ENCODE measurements at places on chromosomes 7 and 10. TPM values are rescaled to one million over a fixed set of nuclear protein-coding genes. Genes with fewer than 3 reads are reported as not detected.

GRCh38 chr7:39979406-39980073 is 29.5 kb downstream of the CDK13 start:
- H3K4me3 ChIP-seq = no peak overlapping the region
- H3K4me1 ChIP-seq = peaks cover 12% of the 10 kb centered on the region
- H3K36me3 ChIP-seq = no peaks in the 10 kb centered on the region
- no peak for DNase-seq
- H3K27ac ChIP-seq = no peak overlapping the region

LRRC17 gene
- not detected for total RNA-seq

- peak overlapping the region; percentile 91 for H3K4me3 ChIP-seq
- H3K27me3 ChIP-seq = no peaks in the 10 kb centered on the region
- no peak for DNase-seq
- H3K27ac ChIP-seq = peak overlapping the region; percentile 68
- no peaks in the 10 kb centered on the region for H3K36me3 ChIP-seq
Observed at GRCh38 chr7:66205741-66206090, 582 bp downstream of the TPST1 start.

DKK1 gene
- total RNA-seq = 9.4 TPM

CNTNAP2 gene
- total RNA-seq = 0.06 TPM

- peaks cover 2% of the 10 kb centered on the region for H3K4me1 ChIP-seq
- no peaks in the 10 kb centered on the region for H3K27me3 ChIP-seq
- DNase-seq = no peak
- no peak overlapping the region for H3K27ac ChIP-seq
Observed at GRCh38 chr10:6562221-6562620, 17.9 kb downstream of the PRKCQ start.

SLC18A3 gene
- not detected for total RNA-seq

CPA1 gene
- total RNA-seq = 21.8 TPM

TMEM273 gene
- 52.3 TPM for total RNA-seq

IGF2BP3 gene
- not detected for total RNA-seq

- no peaks in the 10 kb centered on the region for H3K27me3 ChIP-seq
- DNase-seq = no peak
Observed at GRCh38 chr10:91987397-91988037, 63.9 kb downstream of the BTAF1 start.

GRCh38 chr10:126459878-126460481 is 71.7 kb upstream of the ADAM12 start:
- H3K27me3 ChIP-seq = no peaks in the 10 kb centered on the region
- H3K4me1 ChIP-seq = no peaks in the 10 kb centered on the region
- no peak overlapping the region for H3K4me3 ChIP-seq
- no peak overlapping the region for H3K27ac ChIP-seq
- H3K36me3 ChIP-seq = no peaks in the 10 kb centered on the region

GRCh38 chr7:22913158-22913557 is 90.5 kb upstream of the TOMM7 start:
- no peak overlapping the region for H3K4me3 ChIP-seq
- no peaks in the 10 kb centered on the region for H3K36me3 ChIP-seq
- DNase-seq = no peak
- no peaks in the 10 kb centered on the region for H3K27me3 ChIP-seq

GRCh38 chr10:102083541-102083940 is 18.4 kb downstream of the HPS6 start:
- no peaks in the 10 kb centered on the region for H3K36me3 ChIP-seq
- H3K27me3 ChIP-seq = no peaks in the 10 kb centered on the region
- H3K4me3 ChIP-seq = no peak overlapping the region
- no peak for DNase-seq
- H3K4me1 ChIP-seq = no peaks in the 10 kb centered on the region

DNA sequence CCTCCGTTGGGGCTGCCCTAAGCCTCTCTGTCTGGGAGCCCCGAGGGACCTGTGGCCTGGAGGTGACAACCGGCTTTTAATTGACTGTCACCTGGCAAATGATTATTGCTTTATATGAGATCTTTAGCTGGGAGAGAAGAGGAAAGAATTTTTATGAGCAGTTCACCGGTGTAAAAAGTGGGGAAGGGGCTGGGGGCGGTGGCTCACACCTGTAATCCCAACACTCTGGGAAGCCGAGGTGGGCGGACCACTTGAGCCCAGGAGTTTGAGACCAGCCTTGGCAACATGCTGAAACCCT is 2.6 kb upstream of the COX19 start:
- DNase-seq = no peak
- H3K4me1 ChIP-seq = peaks cover 21% of the 10 kb centered on the region
- H3K36me3 ChIP-seq = no peaks in the 10 kb centered on the region
- H3K27ac ChIP-seq = no peak overlapping the region

CTAGE8 gene
- total RNA-seq = 7.3 TPM

TMEM229A gene
- total RNA-seq = not detected

HOGA1 gene
- 0.39 TPM for total RNA-seq

SLC26A3 gene
- not detected for total RNA-seq

GRCh38 chr7:149226840-149227494 is 12.5 kb upstream of the ZNF212 start:
- no peak overlapping the region for H3K27ac ChIP-seq
- no peaks in the 10 kb centered on the region for H3K36me3 ChIP-seq
- DNase-seq = no peak
- H3K27me3 ChIP-seq = no peaks in the 10 kb centered on the region
- no peaks in the 10 kb centered on the region for H3K4me1 ChIP-seq
- no peak overlapping the region for H3K4me3 ChIP-seq

CHST3 gene
- total RNA-seq = 5.4 TPM
